ENCODE measurements at places on chromosomes 3 and 15. TPM values are rescaled to one million over a fixed set of nuclear protein-coding genes. Genes with fewer than 3 reads are reported as not detected.

The SHF gene
- 1.9 TPM for total RNA-seq

The GPR15 gene
- not detected for total RNA-seq

The HESX1 gene
- 2.4 TPM for total RNA-seq

The ANKUB1 gene
- not detected for total RNA-seq

The CAMK2N2 gene
- total RNA-seq, result 0.09 TPM

The IMPG2 gene
- 0.65 TPM for total RNA-seq

The ARNT2 gene
- total RNA-seq, result 9.4 TPM

The CEP70 gene
- 14.6 TPM for total RNA-seq

The TOPBP1 gene
- total RNA-seq, result 60.3 TPM

The GOLGA8R gene
- total RNA-seq, result 0.33 TPM

The TMEM40 gene
- total RNA-seq, result not detected

The NT5DC2 gene
- 68.2 TPM for total RNA-seq

The TCTA gene
- total RNA-seq, result 22.7 TPM

The RPP14 gene
- 19.0 TPM for total RNA-seq

The TKT gene
- 265 TPM for total RNA-seq

The CATSPER2 gene
- 2.4 TPM for total RNA-seq

The GPR171 gene
- not detected for total RNA-seq

The INKA1 gene
- 4.4 TPM for total RNA-seq

The POLQ gene
- 10.1 TPM for total RNA-seq

The GOLGA8J gene
- not detected for total RNA-seq

The MNS1 gene
- 7.0 TPM for total RNA-seq

The SSUH2 gene
- total RNA-seq, result not detected

Measured in fibroblast of the aortic adventitia (primary cell).